Epithelial cell of esophagus (primary cell): ENCODE measurements at places on chromosomes 4 and X.
A peak's percentile ranks its signal among the peaks of the same experiment; 100 is the strongest.

GRCh38 chr4:163622379-163623035 is 128.0 kb downstream of the TMA16 start:
- no peak for DNase-seq

- no peak for DNase-seq
These were observed 100.0 kb downstream of the SHISA3 start for GRCh38 chr4:42497142-42497910.

DNA sequence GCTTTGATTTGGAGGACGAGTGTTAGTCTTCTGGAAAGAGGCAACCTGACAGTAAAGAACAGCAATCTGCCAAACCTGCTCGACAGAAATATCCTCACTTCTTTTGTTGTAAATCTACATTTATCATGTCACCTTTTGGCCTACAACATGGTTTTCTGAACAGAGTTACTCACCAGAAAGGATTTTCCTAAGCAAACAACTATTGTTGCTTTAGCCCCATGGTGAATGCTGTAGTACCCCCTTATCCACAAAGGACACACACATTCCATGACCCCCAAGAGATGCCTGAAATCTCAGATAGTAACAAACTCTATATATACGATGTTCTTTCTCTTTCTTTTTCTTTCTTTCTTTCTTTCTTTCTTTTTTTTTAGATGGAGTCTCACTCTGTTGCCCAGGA is 42.7 kb downstream of the TMEM150C start:
- peak; percentile 15 for DNase-seq

DNA sequence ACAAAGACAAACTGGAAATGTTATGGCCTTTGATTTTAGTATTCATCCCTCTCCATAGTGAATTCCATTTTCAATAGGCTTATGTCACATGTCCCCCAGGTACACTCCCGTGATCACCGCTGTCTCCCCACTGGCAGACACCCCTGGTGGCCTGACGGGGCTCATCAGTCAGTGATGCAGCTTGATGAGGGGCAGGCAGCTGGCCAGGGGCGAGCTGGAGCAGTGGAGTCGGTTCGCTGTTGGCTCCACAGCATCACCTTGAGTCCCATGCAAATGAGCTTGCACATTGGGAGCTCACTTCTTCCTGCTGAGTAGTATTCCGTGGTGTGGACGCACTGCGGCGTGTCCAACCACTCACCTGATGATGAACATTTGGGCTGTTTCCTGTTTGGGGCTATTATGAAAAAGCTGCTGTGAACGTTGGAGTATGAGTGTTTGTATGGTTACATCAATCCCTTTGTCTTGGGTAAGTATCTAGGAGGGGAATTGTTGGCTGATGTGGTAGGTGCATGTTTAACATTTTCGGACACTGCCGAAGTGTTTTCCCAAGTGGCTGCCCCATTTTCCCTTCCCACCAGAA is 5.2 kb downstream of the TREX2 start:
- peak; percentile 2 for DNase-seq

- peak; percentile 45 for DNase-seq
These were observed 954.3 kb downstream of the PCDH7 start for GRCh38 chr4:31674313-31674947.

- DNase-seq = no peak
These were observed 48.7 kb upstream of the SLC7A11 start for GRCh38 chr4:138290805-138291204.

DNA sequence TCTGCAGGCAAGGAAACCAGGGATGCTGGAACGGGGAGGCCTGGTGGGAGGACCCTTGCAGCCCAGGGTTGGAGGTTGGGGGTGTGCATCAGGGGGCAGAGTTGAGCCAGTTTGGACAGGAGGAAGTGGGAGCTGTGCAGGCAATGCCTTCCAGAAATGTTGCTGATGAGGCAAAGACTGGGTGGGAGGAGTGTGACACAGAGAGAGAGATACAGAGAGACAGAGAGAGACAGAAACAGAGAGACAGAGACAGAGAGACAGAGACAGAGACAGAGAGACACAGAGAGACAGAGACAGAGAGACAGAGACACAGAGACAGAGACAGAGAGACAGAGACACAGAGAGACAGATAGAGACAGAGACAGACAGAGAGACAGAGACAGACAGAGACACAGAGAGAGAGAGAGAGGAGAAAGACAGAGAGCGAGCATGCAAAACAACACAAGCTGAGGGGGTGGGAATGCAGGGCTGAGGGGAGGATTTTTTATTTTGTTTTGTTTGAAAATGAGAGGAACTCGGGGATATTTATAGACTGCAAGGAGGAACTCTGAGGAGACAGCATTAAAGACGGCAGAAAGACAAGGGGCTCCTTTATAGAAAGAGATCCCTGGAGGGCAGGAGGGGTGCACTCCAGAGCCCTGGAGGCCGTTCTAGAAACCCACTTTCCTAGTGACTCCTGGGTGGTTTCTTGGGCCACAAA is 1.9 kb upstream of the HAUS3 start:
- no peak for DNase-seq

GRCh38 chrX:104668550-104668949 is 102.6 kb downstream of the IL1RAPL2 start:
- DNase-seq = peak; percentile 32

DNA sequence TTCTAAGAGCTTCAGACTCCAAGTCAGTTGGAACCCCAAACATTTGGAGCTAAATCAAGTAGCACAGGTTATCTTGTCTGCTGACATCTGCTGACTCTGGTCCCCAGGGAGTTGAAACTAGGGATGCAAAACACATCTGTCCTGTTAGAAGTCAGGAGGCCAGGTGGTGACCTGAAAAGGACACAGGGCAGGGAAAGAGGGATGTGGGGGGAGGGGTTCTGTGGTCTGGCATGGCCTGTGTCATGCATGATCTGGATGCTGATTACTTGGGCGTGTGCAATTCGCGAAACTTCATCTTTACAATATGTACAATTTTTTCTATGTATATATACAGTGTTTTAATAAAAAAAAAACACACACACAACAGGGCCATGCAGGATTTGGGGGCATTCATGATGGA is 55.3 kb downstream of the FHDC1 start:
- no peak for DNase-seq

- DNase-seq = no peak
These were observed 11.2 kb upstream of the YIPF7 start for GRCh38 chr4:44662623-44663005.

DNA sequence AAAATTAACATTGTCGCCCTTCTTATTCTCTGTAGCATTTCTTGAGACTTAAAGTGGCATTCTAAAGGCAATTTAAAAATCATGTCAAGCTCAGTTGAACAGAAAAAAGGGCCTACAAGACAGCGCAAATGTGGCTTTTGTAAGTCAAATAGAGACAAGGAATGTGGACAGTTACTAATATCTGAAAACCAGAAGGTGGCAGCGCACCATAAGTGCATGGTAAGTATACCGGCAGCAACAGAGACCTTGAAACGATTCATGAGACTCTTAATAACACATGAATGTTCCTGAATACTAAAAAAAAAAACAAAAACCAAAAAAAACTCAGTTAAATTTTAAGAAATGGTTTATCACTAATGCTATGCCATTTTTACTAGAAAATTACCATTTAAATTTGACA is 82.4 kb upstream of the HPRT1 start:
- DNase-seq = peak; percentile 56

- no peak for DNase-seq
These were observed 136.5 kb downstream of the RNF150 start for GRCh38 chr4:140996766-140997165.

DNA sequence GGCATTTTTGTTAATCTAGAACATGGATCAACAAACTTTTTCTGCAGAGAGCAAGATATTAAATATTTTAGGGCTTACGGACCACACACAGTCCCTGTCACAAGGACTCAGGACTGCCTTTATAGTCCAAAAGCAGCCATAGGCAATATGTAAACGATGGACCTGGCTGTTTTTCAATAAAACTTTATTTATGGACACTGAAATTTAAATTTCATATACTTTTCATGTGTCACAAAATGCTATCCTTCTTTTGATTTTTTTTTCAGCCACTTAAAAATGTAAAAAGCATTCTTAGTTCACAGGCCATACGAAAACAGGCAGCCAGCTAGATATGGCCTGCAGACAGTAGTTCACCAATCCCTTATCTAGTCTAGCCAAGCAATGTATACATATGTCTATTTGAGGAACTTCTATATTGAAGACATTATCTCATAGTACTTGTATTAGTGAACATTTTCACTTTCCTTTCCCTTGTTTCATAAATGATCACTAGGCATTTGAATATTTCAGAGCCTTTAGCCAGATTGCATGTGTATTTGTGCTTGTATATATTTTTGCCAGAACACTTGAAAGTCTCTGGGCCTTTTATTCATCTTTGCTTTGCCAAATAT is 350.9 kb downstream of the RPA4 start:
- DNase-seq = no peak

DNA sequence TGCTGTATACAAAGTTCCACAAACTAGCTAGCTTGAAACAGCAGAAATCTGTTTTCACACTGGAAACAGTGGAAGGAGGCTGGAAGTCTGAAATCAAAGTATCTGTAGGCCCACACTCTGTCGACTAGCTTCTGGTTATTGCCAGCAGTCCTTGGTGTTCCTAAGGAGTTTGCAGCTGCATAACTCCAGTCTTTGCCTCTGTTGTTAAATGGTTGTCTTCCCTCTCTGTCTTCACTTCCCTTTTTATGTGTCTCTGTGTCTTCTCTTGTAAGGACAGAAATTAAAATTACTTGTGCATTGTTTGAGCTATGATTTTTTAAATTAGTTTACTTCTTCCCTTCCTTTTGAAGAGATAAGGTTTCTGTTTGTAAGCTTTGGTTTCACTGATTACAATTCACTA is 8.2 kb downstream of the MTHFD2L start:
- DNase-seq = no peak

- DNase-seq = peak; percentile 80
These were observed 71.9 kb downstream of the PDLIM5 start for GRCh38 chr4:94523617-94524016.

DNA sequence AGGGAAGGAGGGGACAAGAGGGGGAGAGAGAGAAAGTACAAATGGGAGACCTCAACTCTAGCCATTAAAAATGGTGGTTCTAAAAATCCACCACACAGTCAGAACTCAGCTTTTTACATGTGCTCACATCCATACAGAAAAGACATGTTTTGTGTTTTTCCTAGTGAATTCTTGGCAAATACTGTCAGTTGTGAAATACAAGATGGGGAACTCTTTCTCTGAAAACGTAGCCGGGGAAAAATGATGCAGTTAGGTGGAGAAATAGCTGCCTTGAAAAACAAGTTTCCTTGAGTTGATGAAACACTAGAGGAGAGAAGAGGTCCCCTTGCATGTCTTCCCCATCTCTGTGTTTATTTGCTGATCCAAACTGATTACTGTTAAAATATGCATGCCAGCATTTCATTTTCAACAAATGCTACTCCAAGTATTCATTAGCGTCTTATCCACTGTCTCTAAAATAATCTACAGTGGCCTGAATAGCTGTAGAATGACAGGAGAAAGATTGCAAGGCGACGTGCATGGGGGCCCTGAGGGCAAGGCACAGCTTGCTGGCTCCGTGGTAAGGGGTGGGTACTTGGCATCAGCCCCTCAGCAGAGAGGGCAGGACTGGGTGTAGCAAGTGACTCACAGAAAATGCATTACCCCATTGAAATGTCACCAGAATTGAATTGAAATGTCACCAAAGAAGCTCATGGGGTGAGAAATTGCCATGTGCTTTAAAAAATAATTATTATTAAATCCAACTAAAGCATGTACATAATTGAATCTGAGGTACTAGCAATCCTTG is 48.1 kb upstream of the TBL1X start:
- DNase-seq = peak; percentile 50

GRCh38 chrX:86507331-86507730 is 359.1 kb downstream of the DACH2 start:
- DNase-seq = no peak

GRCh38 chr4:161134795-161135194 is 1029.0 kb downstream of the FSTL5 start:
- DNase-seq = no peak

DNA sequence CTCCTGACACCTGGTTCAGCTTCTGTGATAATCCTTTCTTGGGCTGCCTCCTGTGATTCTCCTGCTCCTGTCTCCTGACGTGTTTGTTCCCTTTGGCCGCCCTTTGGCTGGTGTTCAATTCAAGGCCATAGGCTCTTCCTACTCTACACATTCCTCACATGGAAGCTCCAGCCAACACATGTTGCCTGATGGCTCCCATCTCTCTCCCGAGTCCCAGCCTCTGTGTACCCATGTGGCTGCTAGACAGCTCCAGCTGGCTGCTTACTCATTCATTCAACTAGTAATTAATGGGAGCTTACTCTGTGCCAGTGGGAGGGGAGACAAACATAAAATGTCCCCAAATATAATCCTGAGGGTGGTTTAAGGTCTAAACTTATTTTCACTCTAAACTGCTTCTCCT is 9.2 kb upstream of the MED28 start:
- DNase-seq = no peak

- no peak for DNase-seq
These were observed 127.0 kb downstream of the COX18 start for GRCh38 chr4:72942565-72942964.

GRCh38 chrX:14941301-14941700 is 68.1 kb downstream of the MOSPD2 start:
- DNase-seq = no peak

GRCh38 chr4:56654238-56654632 is 26.9 kb downstream of the HOPX start:
- DNase-seq = no peak

DNA sequence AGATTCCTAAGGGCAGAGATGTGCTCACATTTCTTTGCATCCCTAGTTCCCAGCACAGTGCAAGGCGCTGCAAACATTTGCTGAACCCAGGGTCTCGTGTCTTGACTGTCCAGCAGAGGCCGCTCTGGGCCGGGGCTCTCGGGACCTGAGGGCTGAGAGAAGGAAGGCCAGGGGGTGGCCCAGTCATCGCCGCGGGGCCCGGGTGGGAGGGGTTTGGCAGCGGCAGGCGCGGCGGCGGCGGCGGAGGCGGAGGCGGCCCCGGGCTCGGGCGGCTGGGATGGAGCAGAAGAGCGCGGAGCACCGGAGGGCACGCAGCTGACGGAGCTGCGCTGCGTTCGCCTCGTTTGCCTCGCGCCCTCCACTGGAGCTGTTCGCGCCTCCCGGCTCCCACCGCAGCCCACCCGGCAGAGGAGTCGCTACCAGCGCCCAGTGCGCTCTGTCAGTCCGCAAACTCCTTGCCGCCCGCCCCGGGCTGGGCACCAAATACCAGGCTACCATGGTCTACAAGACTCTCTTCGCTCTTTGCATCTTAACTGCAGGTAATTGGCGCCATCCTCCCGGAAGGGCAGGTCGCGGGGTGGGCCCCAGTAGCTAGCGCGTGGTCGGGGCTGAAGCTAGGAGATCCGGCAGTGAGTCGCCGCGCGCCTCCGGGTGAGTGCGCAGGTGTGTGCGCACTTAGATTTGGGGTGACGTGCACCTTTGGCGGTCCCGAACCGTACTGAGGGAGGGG is at the start of gene PARM1:
Gene PARM1 (plus strand): TSS at position 285 of the 730 bp plus-strand sequence. CDS start 212 bp downstream, at position 497.
- peak; percentile 74 for DNase-seq

- DNase-seq = no peak
These were observed 705 bp upstream of the CRMP1 start for GRCh38 chr4:5893591-5893990.

GRCh38 chrX:65591206-65591605 is 56.6 kb upstream of the LAS1L start:
- DNase-seq = no peak

GRCh38 chrX:118961866-118962560 is 12.4 kb upstream of the LONRF3 start:
- no peak for DNase-seq

- peak; percentile 97 for DNase-seq
These were observed 84.3 kb downstream of the NBDY start for GRCh38 chrX:56813318-56813837.

- DNase-seq = no peak
These were observed 18.6 kb downstream of the TBC1D1 start for GRCh38 chr4:37909332-37910090.
